ENCODE measurements at places on chromosomes 6 and 20.
A peak's percentile ranks its signal among the peaks of the same experiment; 100 is the strongest.

DNA sequence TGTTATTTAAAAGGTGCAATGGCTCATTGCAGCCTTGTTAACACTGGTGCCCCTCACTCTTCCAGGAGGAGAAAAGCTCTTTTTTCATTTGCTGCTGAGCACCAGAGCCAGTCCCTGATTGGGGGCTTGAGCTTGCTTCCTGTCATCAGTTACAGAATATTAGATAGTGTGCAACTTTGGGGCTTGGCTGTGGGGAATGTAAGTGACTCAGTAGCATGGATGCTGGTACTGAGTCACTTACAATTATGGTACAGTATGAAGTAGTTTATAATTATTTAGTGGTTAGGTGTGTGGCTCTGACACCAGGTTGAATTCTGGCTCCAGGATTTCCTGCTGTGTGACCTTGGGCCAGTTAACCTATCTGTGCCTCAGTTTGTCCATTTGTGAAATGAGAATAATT, 37.6 kb downstream of the ANKS1A start:
- no peak for DNase-seq

- DNase-seq = no peak
Observed at GRCh38 chr6:170040115-170040500, 250.8 kb downstream of the DLL1 start.

GRCh38 chr6:21085211-21085610, 508.3 kb upstream of the SOX4 start:
- DNase-seq = no peak

DNA sequence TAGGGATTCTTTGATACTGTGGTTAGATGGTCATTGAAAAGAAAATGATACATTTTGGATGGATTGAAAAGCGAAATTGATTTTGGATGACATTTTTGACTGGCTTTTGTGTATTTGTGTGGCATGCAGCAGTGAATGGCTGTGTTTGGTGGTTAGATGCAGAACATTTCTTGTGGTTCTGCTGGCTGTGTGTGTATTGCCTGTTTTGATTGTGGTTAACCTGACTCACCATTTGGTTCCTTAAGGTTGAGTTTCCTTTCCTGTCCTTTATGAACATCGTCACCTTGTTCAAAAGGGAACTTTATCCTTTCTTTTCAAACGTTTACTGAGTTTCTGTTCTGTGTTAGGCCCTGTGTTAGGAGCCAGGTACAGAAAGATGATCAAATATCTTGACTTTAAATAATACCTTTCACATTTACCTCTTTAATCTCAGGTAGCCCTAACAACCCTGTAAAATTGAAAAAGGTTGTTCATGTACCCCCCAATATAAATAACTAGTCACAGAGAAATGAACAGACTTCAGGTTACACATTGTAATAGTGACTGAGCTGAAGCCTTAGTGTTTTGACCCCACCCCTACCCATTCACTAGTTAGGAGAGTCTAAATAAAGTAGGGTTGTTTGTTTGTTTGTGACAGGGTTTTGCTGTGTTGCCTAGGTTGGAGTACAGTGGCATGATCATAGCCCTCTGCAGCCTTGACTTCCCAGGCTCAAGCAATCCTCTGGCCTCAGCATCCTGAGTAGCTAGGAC, 23.8 kb downstream of the ANKS1A start:
- DNase-seq = no peak

DNA sequence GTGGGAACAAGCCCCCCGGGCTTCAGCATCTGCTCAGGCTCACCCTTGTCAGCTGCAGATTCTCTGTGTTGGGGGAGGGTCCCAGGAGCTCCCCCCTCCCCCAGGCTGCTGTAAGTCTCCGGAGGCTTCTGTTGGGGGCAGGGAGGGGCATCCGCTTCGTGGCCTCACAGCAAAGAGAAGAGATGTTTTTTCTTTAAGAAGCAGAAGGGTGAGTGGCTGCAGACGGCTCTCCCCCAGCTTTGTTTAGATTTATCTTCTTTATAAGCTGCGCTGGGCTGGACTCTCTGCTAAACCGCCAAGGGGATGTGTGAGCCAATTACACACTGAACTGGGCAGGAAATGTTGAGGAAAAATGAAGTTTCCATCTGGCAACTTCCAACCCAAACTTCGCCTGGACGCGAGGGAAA, 48.7 kb upstream of the GATA5 start:
- no peak for DNase-seq

- no peak for DNase-seq
Observed at GRCh38 chr6:14883921-14884320, 361.9 kb upstream of the JARID2 start.

DNA sequence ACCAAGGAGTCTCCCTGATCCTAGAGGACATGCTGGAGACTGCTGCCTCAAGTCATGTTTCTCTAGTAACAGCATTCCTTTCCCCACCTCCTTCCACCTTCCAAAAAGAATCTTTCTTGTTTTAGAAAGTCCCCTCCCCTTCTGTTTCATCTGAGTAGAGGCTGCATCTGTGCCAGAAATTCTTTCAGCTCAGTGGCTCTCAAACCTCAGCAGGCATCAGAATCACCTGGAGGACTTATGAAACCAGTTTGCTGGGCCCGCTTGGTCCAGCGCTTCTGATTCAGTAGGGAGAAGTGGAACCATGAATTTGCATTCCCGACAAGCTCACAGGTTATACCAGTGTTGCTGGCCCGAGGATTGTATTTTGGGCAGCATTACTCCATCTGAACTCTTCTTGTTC, 55.1 kb downstream of the TMEM200A start:
- no peak for DNase-seq

GRCh38 chr6:163402616-163403015, 11.9 kb upstream of the QKI start:
- DNase-seq = no peak

DNA sequence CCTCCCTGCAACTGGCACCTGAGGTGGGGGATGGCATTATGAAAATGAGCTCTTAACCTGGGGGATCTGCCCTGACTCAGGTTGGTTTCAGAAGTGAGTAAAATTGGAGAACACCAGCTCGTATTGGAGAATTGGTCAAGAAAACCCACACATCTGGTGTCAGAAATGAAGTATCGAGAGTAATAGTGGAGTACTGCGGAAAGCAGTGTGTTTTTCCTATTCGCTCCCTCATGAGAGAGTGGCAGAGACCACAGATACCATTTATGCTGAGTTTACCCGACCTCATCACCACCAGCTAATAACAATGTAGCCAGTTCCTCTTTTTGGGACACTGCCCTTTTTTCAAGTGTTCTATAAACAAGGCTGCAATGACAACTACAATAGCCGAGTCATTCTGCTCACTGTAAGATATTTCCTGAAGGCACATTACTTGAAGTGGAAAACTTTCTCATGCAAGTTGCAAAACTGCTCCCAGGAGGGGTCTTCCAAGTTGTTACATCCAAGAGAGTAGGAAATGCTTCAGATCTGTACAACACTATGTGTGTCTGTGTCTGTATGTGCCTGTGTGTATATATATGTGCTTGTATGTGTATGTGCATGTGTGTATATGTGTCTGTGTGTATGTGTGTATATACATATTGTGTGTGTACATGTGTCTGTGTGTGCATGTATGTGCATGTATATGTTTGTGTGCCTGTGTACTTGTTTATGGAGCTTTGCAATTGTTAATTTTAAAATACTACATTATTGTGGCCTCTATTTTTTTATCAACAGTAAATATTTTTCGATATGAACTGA, 106.0 kb upstream of the CST7 start:
- DNase-seq = no peak

- DNase-seq = no peak
Observed at GRCh38 chr6:33856031-33856590, 52.3 kb upstream of the MLN start.

DNA sequence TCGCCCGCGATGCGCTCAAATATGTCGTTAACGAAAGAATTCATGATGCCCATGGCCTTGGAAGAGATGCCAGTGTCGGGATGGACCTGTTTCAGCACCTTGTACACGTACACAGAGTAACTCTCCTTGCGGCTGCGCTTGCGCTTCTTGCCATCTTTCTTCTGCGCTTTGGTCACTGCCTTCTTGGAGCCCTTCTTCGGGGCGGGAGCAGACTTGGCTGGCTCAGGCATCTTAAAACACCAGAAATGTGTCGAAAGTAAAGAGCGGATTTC, 36.4 kb downstream of the HFE start:
- DNase-seq = peak; percentile 58

- DNase-seq = no peak
Observed at GRCh38 chr20:48942730-48943129, 21.2 kb downstream of the ARFGEF2 start.

DNA sequence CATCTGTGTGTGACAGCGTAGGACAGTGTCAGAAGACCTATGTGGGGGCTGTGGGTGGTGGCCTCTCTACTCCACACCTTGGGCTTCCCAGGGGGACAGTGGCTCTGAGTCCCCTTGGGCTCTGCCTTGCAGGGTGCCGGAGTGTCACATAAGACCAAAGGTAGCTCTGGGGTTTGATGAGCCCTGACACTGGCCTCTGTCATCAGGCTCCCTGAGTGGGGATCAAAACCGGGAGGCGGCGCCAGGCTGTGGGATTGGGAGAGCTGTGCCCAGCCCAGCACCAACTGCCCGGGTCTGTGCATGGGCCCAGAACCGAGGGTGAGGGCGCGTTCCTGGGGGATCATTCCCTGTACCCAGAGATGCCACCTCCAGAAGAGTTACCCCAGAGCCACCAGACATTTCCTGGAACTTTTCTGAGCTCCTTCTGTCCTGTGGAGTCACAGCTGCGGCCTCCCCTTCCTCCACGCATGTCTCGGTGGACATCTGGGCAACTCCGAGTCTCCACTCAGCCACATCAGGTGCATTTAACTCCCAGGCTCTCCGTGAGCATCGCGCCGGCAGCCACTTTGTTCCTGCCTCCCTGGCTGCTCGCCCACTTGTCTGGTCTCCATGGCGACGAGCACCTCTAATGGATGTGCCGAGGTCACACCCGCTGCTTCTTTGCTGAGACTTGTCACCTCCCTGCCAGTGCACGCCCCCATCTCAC, 94.7 kb downstream of the TMEM242 start:
- no peak for DNase-seq
